ENCODE measurements at places on chromosomes 6 and 20.

DNA sequence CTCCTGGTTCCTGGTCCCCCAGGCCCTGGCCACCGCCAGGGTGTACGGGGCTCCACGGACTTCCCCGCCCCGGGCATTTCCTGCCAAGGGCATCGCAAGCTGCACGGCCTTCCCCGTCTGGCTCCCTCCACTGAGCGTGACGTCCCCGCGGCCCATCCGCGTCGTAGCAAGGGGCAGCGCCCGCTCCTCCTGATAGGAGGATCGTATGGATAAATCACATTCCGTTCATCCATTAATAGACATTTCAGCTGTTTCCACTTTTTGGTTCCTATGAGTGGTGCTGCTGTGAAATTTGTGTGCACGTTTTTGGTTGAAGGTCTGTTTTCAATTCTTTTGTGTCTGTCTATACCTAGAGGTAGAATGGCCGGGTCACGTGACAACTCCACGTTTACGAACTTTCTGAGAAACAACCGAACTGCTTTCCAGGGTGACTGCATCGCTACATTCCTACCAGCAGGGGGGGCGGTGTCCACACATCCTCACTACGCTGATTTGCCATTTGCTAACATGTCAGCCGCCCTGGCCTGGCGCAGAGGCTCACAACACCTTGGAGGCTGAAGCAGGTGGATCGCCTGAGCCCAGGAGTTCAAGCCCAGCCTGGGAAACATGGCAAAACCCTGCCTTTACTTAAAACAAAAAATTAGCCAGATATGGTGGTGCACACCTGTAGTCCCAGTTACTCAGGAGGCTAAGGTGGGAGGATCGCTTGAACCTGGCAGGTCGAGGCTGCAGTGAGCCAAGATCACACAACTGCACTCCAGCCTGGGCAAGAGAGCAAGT, 37.7 kb downstream of the KCNQ2 start:
- peak; percentile 68 for DNase-seq

DNA sequence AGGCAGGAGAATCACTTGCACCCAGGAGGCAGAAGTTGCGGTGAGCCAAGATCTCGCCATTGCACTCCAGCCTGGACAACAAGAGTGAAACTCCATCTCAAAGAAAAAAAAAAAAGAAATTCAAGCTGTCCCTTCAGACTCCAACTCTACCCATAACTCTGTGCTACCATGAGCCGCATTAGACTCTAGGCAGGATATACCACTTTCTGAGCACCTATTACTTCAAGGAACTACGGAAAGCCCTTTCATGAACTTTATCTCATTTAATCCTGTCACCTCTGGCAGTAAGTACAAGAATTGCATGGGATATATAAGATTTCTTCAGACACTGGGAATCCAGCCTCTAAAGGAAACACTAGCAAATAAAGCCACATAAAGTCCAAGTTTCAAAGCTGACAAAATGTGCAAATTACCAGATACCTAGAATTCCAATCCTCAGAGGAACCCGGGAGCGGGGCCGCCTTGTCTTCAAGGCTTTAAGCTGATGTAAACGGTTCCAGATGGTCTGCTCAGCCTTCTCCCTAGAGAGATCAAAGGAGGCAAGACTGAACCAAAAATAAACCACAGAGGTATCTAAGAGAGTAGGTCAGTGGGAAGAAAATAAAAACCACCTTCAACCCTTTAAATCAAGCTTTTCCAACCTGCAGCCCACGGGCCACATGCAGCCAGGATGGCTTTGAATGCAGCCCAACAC, 9.4 kb downstream of the CDK5RAP1 start:
- DNase-seq: peak; percentile 95

DNA sequence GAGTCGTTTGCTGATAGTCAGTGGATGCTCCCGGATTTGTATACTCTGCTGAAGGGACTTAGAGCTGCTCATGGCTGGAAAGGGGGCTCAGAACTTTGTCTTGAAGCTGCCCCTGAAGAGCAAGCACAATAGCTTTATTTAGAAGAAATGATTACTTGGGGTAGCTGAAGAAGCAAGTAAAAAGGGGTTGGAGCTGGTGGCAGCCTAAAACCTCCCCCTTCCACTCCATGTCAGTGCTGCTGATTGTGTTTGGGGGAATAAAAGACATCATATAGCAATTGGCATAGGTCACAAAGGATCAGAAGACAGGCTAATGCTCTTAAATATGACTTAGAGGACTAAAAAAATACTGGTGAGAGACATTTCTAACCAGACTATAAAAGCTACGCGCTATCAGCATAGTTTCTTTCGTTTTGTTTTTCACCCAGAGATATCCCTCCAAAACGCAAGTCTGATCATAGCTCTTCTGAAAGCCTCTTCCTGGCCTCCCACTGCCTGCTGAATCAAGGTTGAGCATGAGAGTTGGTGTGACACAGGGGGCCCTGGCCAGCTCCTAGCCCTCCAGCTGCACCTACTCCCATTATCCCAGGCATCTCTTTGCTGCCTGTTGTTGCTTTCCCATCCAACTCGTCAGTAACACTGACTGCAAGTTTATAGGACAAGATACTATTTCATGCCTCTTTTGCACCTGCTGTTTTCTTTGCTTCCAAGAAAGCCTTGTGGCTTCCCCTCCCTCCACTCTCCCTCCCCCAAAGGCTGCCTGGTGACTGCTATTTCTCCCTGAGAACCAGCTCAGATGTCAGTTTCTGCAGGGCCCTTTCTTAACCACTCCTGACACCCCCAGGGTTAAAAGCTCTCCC, 33.9 kb upstream of the SGK1 start:
- DNase-seq: no peak

- DNase-seq: peak; percentile 9
These were observed 504.0 kb downstream of the RFPL4B start for GRCh38 chr6:112851146-112851545.

DNA sequence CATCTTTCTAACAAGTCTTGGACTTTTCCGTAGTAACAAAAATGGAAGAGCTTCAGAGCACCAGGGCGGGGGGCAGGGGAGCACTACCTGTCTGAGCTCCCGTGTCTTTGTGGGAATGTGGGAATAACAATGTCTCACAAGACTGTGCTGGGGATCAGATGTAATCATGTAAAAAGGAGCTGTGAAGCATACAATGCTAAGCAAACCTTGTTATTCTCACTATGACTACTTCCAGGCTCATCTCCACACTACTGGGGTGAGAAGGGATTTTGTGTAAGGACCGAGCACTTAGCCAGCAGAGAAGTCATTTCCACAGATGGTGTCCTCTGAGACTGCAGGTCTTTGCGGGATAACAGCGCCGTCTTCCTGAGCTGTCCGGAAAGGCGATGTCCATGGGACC, 27.1 kb downstream of the PRR18 start:
- no peak for DNase-seq
